Ammon's horn (tissue), 1 donor: ENCODE measurements at places on chromosomes 5 and 9.

DNA sequence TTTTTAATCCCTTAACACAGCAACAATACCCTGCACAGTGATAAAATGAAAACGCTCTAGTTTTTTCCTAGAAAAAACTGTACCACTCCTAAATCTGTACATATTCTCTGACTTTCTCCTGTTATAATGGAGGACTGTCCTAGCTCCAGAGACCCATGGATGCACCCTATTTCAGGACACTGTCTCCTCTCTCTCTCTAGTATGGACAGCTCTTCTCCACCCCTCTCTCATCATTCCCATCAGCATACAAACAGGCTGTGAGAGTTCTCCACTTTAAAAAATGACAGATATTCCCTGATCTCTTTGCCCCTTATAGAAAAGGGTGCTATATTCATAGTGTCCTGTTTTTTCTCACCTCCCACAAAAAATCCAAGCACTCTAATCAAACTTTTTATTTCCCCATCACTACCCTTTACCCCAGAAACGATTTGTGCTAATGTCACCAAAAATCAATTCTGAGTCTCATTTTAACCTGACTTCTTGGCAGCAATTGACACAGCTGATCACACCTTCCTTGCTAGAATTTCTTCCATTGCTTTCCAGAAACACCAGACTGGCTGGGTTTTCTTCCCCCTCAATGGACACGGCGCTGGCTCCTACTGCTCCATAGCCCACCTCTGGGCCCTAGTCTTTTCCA, 20.7 kb downstream of the ZNF608 start:
- DNase-seq, result no peak

- DNase-seq, result no peak
Observed at GRCh38 chr5:21826884-21827283, 1026.3 kb downstream of the CDH12 start.

DNA sequence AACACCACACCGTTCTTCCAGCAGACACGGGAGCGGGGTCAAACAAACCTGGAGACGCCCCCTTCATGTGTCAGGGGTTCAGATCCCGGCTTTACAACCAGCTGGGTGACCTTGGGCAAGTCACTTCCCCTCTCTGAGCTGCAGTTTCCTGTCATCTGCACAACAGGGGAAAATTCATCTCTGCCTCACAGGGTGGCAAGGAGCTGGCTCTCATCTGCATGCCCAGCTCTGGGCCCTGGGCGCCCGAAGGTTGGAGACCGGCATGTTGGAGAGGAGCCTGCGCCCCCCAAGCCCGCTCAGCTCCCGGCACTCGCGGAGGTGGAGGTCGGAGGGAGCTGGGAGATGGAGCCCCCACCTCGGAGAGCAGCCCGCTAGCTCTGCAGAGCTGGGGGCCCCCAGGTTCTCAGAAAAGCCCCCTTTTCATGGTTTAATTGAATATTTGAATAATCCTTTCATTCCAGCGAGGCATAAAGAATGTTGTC, 20.4 kb downstream of the NR5A1 start:
- DNase-seq, result no peak

- no peak for DNase-seq
Observed at GRCh38 chr9:6538666-6539071, 106.9 kb downstream of the GLDC start.

DNA sequence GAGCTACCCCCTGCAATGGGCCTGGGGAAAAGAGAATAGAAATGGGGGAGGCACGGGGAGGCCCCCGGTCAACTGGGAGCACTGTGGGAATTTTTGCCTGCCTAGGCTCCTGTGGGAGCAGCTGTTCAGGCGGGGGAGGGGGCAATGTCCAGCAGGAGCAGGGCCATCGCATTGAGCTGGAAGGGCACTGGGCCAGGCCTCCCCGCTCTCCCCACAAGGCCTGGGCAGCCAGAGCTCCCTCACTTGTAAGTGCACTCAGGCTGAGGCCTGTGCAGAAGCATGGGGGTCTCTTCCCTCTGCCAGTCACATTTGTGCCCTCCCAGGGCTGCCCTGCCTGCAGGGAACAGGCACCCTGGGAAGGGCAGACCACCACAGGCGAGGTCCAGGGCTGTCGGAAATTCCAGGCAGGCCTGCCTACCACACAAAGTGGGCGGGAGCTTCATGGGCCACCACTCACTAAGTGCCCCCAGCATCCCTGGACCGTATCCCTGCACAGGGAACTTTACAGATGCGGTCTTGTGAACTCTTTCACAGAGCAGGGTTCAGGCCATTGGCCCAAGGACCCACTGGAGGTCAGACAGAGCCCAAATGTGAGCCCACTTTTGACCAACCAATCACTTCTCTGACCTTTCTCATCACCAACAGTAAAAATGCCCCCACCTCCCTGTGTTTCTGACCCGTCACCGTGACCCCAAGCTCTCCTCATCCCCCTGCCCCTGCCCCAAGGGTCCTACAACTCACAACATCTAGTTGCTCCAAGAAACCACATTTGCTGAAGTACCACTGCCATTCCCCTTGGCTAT, 1.0 kb upstream of the CFAP157 start:
- DNase-seq, result no peak

- DNase-seq, result peak; percentile 67
Observed at GRCh38 chr9:96418920-96419690, 935 bp upstream of the ZNF367 start.

DNA sequence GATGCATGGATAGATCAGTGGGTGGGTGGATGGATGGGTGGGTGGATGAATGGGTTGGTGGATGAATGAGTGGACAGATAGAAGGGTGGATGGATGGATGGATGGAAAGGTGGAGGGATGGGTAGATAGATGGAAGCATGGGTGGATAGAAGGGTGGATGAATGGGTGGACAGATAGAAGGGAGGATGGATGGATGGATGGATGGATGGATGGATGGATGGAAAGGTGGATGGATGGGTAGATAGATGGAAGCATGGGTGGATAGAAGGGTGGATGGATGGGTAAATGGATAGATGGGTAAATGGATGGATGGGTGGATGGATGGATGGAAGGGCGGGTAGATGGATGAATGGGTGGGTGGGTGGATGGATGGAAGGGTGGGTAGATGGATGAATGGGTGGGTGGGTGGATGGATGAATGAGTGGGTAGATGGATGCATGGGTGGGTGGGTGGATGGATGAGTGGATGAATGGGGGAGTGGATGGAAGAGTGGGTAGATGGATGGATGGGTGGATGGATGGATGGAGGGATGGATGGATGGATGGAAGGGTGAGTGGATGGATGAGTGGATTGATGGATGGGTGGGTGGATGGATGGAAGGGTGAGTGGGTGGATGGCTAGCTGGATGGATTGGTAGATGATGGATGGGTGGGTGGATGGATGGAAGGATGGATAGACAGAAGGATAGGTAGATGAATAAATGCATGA, 87.7 kb upstream of the ASS1 start:
- DNase-seq, result no peak

GRCh38 chr5:90055831-90056328, 353.7 kb downstream of the CETN3 start:
- DNase-seq, result no peak

GRCh38 chr9:14331120-14331519, 17.2 kb upstream of the NFIB start:
- DNase-seq, result peak; percentile 41

GRCh38 chr5:18091142-18091541, 456.9 kb downstream of the TAF11L14 start:
- DNase-seq, result no peak

- DNase-seq, result no peak
Observed at GRCh38 chr9:134360897-134361296, 34.6 kb downstream of the RXRA start.

- no peak for DNase-seq
Observed at GRCh38 chr9:137295849-137296669, 6.0 kb downstream of the NRARP start.

DNA sequence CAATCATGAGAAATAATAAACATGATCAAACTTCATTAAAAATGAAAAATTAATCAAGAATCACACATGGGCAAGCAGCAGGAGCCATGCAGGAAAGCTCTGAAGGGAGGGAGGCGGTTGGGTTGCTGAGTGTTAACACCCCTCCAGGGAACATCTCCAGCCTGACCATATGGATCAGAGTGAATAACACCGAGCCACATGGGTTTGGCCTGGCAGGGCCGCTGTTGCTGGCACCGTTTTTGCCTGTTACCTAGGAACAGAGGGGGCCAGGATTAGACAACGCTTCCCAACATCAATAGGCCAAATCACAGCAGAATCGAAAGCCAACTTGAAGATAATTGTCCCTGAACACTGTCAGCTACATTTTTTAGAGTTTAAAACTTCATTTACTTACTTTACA, 160.2 kb downstream of the DENND1A start:
- DNase-seq, result peak; percentile 69

DNA sequence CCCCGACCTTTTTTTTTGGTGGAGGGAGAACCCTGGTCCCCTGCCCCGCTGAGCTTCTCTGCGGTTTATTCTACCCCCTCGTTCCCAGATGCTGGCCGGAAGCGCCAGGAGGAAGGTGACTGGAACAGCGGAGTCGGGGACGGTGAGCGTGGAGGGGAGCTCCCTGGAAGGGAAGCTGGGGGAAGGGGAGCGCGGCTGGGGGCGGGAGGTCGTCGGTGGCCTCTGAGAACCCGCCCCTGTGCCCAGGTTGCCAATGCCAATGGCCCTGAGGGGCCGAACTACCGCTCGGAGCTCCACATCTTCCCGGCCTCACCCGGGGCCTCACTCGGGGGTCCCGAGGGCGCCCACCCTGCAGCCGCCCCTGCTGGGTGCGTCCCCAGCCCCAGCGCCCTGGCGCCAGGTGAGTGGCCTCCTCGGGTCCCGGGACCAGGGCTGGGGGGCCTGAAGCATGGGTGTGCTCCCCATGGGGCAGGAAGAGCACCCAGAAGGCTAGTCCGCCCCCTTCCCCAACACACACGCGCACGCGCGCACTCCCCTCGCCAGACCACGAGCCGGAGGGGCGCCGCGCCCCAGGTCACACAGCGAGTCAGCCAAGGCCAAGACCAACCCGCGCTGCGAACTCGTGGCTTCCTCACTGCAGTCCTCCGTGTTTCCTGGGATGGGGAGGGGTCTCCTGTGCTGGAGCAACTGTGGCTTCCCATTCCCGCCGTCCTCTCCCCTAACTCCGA, 10.6 kb downstream of the MYOZ3 start:
- no peak for DNase-seq

- DNase-seq, result peak; percentile 17
Observed at GRCh38 chr9:96209407-96210271, 92.3 kb downstream of the HSD17B3 start.

DNA sequence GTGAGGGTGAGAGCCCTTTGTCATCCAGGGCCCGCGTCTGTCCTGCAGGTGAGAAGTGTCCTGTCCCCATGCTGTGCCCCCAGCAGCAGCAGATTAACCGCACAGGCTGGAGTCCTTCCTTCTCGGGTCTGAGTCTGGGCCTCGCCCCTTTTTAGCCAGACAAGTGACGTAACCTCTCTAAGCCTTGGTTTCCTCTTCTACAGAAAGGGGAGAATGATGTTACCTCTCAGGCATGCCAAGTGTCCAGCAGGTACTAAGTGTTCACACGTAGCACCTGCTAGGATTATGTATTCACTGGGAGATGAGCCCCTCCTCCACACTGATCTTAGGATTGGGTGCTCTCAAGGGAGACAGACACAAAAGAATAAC, 6.9 kb downstream of the NEURL1B start:
- no peak for DNase-seq

GRCh38 chr9:84404095-84404686, 63.6 kb upstream of the SLC28A3 start:
- DNase-seq, result no peak

DNA sequence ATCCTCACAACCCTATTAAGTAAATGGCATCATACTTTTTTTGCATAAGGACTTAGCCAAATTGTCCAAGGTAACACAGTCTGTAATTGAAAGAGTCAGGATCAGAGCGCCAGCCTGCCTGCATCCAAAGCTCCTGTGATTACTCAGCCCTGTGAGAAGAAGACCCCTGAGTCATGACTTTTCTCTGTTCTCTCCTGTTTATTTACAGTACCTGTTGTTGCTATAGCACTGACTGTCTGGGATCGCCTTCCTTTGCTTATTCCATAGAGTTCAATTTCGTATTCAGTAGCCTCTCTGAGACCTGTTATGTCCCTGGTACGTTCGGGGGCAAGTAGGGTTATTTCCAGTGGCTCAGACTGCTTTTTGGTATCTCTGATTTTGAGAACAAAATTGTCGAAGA, 71.8 kb downstream of the TNC start:
- no peak for DNase-seq

DNA sequence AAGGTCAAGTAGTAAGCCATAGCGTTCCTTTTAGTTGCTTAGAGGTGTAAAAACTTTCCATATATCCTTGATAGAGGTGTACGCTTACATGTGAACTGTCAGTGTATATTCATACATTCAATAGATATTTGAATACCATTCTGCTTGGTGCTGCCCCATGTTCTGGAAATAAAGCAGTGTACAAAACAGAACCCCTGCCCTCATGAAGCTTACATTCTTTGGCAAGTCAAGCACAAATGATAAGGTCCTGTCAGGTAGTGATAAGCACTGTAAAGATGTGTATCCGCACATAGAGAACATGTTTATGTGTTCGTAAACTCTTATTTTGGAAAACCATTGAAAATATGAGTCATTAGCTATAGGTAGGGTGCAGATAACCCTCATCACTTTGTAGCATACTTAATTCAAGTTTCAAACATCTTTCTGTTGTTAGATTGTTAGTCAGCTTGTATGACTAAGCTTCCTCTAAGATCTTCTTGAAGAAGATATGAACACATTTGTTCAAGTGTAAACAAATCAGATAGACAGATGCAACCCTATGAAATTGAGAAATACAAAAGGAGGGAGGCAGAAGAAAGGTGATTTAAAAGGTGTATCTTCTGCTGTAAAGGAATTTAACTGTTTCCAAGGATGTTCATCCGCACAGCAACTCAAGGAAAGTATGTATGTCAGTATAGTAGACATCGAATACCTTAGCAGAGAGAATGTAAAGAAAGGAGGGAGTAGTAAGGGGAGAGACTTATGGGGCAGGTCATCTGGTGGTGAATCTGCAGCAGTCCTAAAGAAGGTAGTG, 1.6 kb downstream of the GTF3C4 start:
- DNase-seq, result no peak

GRCh38 chr9:16152276-16153101, 599.6 kb downstream of the CCDC171 start:
- no peak for DNase-seq

DNA sequence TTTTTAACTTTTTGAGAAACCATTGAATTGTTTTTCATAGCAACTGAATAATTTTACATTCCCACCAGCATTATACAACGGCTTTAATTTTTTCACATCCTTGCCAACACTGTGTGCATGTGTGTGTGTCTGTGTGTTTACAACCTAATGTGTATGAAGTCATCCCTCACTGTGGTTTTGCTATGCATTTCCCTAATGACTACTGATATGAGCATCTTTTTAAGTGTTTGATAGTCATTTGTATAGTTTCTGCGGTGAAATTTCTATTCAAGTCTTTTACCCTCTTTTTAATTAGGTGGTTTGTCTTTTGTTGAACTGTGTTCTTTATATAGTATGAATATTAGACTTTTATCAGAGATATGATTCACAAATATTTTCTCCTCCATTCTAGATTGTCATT, 263.1 kb upstream of the COX7C start:
- no peak for DNase-seq

DNA sequence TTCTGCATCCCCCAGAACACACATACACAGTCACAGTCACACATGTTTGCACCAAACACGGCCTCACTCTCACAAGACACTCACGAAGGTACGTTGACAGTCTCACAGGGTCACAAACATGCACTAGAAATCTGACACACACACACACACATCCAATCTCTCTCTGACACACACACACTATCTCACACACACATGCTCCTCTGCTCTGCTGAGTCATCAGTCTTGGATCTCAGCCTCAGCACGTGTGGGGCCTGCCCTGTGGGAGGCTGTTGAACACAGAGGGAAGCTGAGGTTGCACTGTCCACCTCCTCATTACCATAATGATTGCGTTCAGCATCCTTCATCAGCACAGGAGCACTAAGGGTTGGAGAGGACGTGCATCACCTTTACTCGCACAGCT, 188.8 kb downstream of the MTRR start:
- DNase-seq, result no peak
